ENCODE measurements at places on chromosomes 2 and 18.

- no peak for DNase-seq
Observed at GRCh38 chr2:125822746-125823145, 833.2 kb upstream of the GYPC start.

- no peak for DNase-seq
Observed at GRCh38 chr18:79406708-79407107, 11.0 kb downstream of the NFATC1 start.

GRCh38 chr2:197298609-197299008, 12.0 kb downstream of the ANKRD44 start:
- DNase-seq = no peak

DNA sequence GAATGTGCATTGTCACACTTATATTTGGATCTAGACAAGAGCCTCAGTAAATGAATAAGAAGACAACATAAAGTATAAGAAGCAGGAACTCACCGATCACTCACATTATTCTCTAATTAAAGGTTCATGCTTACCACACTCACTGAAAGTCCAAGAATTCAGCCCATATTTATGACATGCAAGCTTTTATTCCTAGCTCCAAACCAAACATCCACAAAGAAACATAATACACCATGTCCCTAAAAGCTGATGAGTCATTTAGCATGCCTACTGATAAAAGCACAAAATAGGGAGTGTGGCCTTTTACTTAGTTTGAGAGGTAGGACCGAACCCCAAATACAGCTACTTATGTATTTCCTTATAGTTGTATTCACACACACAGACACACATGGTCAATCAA, 1094.6 kb upstream of the CDH2 start:
- DNase-seq = no peak

GRCh38 chr2:216653093-216653799, 20.0 kb downstream of the IGFBP2 start:
- DNase-seq = no peak

GRCh38 chr18:78773819-78774218, 205.8 kb upstream of the SALL3 start:
- DNase-seq = no peak

- DNase-seq = no peak
Observed at GRCh38 chr2:241489088-241489487, 19.3 kb downstream of the STK25 start.

GRCh38 chr2:20164061-20164733, 60.7 kb downstream of the SDC1 start:
- no peak for DNase-seq

GRCh38 chr2:74439373-74439772, 2.4 kb downstream of the RTKN start:
- no peak for DNase-seq

GRCh38 chr2:1687254-1687653, 57.1 kb downstream of the PXDN start:
- no peak for DNase-seq

DNA sequence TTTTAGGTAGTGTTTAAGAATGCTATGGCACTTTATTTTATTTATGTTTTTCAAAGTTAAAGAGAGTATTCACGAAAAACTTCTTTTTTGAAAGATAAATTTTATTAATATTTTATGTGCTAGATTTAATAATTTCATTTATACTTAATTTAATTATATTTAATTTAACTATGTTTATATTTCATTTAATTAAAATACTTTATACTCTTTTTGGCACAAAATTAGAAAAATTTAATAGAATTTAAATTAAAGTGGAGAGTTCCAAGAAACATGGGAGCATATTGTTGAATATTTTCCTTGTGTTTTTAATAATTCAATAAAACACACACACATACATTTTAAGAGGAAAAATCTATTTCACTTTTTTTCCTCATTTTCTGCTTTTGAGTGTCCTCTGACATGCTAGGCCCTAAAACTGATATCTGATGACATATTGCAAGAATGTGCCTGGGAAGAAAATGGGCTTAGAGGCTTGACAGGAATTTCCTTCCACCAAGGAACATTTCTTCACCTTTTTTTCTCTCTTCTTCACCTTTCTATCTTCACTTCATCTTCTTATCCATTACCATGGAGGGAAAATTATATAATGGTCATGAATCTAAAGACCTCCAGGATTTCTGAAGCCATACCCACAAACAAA, 15.4 kb downstream of the ARHGAP28 start:
- DNase-seq = no peak

GRCh38 chr2:112692918-112693317, 27.9 kb upstream of the NT5DC4 start:
- no peak for DNase-seq

- DNase-seq = no peak
Observed at GRCh38 chr2:199258291-199258690, 199.4 kb downstream of the SATB2 start.

GRCh38 chr2:85926931-85927661, 38.3 kb upstream of the ST3GAL5 start:
- DNase-seq = no peak

- DNase-seq = no peak
Observed at GRCh38 chr2:1632002-1632348, 112.3 kb downstream of the PXDN start.

- DNase-seq = no peak
Observed at GRCh38 chr2:151544449-151544848, 134.7 kb downstream of the RIF1 start.

- peak; percentile 44 for DNase-seq
Observed at GRCh38 chr2:238684362-238685326, 163.2 kb upstream of the TWIST2 start.

DNA sequence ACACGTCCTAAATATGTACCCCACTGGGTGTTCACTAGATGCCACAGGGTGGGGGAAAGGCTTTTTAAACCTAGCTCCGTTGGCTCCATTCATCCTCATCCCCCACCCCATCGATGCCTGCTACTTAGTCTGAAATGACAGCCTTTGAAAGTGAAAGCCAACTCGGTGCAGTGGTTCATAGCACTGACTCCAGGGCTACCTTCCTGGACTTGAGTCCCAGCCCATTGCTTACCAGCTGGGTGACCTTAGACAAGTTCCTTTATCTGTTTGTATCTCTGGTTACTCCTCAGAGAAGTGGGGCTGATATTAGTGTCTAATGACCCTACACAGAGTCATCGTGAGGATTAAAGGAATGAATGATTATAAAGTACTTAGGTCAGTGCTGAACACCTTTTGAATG, 24.4 kb downstream of the EHD3 start:
- no peak for DNase-seq

DNA sequence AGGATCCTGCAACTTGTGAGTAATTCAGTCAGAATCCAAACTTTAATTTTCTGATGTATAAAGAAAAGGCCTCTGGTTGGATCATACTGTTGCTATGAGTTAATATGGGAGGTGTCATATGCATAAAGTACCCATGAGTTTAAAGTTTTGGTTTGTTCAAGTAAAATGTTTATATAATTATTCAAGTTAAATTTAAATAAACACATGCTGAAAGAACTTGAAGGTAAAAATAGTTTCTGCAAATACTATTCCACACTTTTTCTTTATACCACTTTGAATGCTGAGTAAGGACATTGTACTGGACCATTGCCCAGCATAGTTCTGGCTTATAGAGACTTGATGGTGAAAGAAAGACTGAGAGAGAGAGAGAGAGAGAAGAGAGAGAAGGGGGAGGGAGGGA, 30.7 kb downstream of the PKP4 start:
- DNase-seq = peak; percentile 60
